GM23248 (cell line): ENCODE measurements at places on chromosomes 11 and 22.

DNA sequence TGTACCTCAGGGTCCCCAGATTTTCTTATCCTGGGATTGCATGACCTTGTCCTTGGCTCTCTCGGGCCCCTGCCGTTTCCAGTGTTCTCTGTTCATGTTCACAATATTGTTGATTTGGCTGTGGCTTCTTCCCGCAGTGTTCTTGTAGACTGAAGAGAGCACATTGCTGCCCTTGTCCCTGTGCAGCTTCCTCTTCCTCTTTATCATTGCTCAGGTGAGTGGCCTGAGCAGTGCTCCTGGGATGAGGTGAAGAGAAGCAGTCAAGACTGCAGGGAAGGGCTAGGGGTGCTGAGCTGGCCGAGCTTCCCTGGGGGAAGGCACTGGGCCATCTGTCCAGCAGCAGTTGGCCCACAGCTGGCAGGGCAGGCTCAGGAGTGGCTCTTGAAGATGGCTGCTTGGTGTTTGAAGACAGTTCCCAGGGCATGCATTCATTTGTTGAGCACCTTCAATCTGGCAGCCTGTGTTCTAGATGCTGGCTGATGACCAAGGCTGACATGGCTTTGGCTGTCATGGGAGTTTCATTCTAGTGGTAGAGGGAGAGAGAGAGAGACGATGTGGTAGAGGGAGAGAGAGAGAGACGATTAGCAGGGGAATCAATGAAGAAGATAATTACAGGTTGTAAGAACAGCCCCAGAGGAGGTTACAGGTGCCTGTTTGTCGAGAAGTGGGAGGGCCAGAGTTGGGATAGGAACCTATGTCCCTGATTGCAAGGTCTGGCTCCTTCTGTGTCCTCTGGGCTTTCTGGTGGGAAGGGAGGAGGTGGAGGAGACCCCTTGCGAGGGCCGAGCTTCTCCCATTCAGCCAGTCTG lies 17.4 kb downstream of the BMAL1 start:
- no peak overlapping the region for H3K27ac ChIP-seq
- H3K36me3 ChIP-seq: no peaks in the 10 kb centered on the region
- no peaks in the 10 kb centered on the region for H3K27me3 ChIP-seq

DNA sequence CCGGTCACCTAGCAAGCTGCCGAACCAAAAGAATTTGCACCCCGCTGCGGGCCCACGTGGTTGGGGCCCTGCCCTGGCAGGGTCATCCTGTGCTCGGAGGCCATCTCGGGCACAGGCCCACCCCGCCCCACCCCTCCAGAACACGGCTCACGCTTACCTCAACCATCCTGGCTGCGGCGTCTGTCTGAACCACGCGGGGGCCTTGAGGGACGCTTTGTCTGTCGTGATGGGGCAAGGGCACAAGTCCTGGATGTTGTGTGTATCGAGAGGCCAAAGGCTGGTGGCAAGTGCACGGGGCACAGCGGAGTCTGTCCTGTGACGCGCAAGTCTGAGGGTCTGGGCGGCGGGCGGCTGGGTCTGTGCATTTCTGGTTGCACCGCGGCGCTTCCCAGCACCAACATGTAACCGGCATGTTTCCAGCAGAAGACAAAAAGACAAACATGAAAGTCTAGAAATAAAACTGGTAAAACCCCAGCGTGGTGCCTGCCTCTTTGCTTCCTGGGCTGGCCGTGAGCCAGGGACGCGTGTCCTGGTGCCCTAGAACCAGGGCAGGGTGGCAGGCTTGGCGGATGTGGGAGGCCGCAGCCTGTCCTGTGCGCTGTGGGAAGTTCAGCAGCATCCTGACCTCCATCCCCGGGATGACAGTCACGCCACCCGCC lies 13.2 kb downstream of the CCND1 start:
- H3K36me3 ChIP-seq: peaks cover 50% of the 10 kb centered on the region
- H3K27ac ChIP-seq: peak overlapping the region; percentile 9
- no peaks in the 10 kb centered on the region for H3K27me3 ChIP-seq
- no peak overlapping the region for H3K4me3 ChIP-seq

DNA sequence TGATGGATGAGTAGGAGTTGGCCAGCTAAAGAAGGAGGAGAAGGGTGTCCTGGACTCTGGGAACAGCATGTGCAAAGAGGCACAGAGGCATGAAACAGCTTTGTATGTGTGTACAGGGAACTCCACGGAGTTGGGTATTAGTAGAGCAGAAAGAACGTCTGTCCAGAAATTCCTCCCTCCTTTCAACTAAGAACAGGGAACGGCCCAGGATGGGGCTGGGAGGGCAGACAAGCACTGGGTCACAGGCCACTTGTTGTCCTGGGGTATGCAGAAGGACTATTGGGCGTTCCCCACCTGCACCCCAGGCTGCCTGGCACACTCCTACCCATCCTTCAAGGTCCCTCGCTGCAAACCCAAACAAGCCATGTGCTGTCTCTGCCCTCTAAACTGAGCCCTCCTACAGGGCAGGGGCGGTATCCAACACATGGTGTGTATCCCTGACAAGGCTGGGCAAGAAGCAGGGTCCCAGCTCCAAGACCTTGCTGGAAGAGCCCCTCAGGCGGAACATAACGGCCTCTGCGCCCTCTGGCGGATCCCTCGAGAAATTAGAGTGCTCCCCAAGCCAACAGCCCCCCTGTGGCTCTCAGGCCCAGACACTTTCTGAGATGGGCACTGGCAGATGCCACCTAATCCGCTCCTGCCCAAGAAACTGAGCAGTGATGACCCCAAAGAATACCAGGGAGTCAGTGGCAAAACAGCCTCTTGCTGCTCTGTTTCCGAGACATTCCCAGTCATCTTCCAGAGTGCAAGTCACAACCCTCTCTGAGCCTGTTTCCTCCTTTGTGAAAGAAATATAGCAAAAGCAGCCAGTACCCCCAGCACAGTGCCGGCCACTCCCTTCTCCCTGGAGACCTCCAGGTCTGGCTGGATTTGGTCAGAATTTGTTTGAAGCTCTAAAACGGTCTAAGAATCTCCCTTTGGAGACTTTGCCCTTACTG lies 1.6 kb upstream of the ELFN2 start:
- no peak overlapping the region for H3K4me3 ChIP-seq
- no peaks in the 10 kb centered on the region for H3K36me3 ChIP-seq
- peak; percentile 64 for DNase-seq

DNA sequence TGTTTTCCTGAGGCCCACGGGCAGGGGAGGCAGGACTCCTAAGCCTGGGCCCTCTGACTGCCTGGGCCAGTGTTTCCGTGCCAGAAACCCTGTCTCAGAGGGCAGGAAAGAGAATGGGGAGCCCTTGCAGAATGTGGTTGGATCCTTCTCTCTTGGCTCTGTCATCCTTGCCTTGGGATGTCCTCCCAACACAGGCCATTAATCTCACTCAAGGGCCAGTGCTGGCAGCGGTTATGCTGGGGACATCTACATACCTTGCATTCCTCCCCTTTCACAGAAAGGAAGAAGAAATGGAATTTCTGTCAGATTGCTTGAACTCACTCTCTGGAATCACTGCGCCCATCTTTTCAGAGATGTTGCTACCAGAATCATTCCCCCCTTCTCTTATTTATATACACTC lies 296.9 kb downstream of the KIRREL3 start:
- no peak overlapping the region for H3K27ac ChIP-seq
- DNase-seq: peak; percentile 12
- H3K4me1 ChIP-seq: peaks cover 10% of the 10 kb centered on the region
- no peak overlapping the region for H3K4me3 ChIP-seq

- no peaks in the 10 kb centered on the region for H3K27me3 ChIP-seq
- peaks cover 35% of the 10 kb centered on the region for H3K4me1 ChIP-seq
- no peak overlapping the region for H3K4me3 ChIP-seq
- H3K36me3 ChIP-seq: no peaks in the 10 kb centered on the region
- H3K27ac ChIP-seq: peak overlapping the region; percentile 24; the same call in 1 of the 2 replicates
Measured at GRCh38 chr22:37302674-37303555, 20.6 kb downstream of the CYTH4 start.

GRCh38 chr11:126720539-126721235 lies 279.9 kb downstream of the KIRREL3 start:
- DNase-seq: peak; percentile 39
- H3K4me3 ChIP-seq: no peak overlapping the region
- H3K27me3 ChIP-seq: no peaks in the 10 kb centered on the region
- no peaks in the 10 kb centered on the region for H3K36me3 ChIP-seq

DNA sequence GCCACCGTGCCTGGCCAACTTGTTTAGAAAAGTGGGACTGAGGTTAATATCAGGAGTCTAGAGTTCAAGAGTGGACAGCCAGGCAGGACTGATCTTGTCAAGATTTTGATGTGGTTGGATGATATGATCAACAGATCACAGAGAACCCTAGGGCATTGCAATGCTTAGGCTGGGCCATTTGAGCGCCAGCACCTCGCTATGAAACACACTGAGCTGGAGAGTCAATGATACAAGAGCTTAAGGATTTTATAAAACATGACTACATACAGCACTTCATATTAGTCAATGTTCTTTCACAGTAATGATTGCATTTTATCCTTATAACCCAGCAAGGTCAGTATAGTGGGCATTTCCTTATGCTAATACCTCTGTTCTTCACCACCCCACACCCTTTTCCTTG lies 15.4 kb upstream of the PEX26 start:
- H3K27ac ChIP-seq: no peak overlapping the region
- H3K4me1 ChIP-seq: peaks cover 29% of the 10 kb centered on the region
- no peaks in the 10 kb centered on the region for H3K36me3 ChIP-seq
- H3K4me3 ChIP-seq: no peak overlapping the region

- no peaks in the 10 kb centered on the region for H3K4me1 ChIP-seq
- no peak overlapping the region for H3K4me3 ChIP-seq
Measured at GRCh38 chr11:83970061-83970671, 684.0 kb upstream of the CCDC90B start.

DNA sequence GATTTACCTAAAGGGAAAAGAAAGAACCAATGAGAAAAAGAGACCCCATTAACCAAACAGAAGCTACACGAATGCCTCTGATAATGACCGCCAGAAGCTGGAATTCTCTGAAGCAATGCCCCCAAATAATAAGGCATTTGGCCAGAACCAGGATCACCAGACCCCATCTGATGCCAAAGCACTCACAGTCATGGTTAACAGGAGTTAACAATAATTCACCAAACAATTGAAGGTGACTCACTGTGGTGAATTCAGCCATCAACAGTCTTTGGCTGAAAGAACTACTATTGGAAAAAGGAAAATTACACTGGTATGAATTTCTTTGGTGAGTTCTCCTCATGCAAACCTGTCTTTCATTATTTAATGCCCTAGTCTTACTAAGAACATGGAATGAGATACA lies 21.9 kb upstream of the NFRKB start:
- no peak overlapping the region for H3K27ac ChIP-seq
- no peak overlapping the region for H3K4me3 ChIP-seq
- no peaks in the 10 kb centered on the region for H3K4me1 ChIP-seq
- no peaks in the 10 kb centered on the region for H3K27me3 ChIP-seq
- peak; percentile 34 for DNase-seq

GRCh38 chr22:48346911-48347310 lies 1480.8 kb downstream of the BRD1 start:
- H3K36me3 ChIP-seq: no peaks in the 10 kb centered on the region
- DNase-seq: no peak

GRCh38 chr11:125084057-125084416 lies 20.9 kb downstream of the SLC37A2 start:
- H3K27ac ChIP-seq: no peak overlapping the region
- H3K27me3 ChIP-seq: no peaks in the 10 kb centered on the region
- no peak overlapping the region for H3K4me3 ChIP-seq
- peaks cover 13% of the 10 kb centered on the region for H3K4me1 ChIP-seq
- no peaks in the 10 kb centered on the region for H3K36me3 ChIP-seq

GRCh38 chr11:72719144-72719543 lies 33.1 kb downstream of the ARAP1 start:
- DNase-seq: peak; percentile 30
- no peaks in the 10 kb centered on the region for H3K27me3 ChIP-seq
- no peaks in the 10 kb centered on the region for H3K36me3 ChIP-seq

GRCh38 chr22:47361247-47361646 lies 598.8 kb downstream of the TBC1D22A start:
- no peaks in the 10 kb centered on the region for H3K4me1 ChIP-seq
- H3K36me3 ChIP-seq: no peaks in the 10 kb centered on the region
- no peak for DNase-seq
- H3K4me3 ChIP-seq: no peak overlapping the region
- no peak overlapping the region for H3K27ac ChIP-seq

- H3K4me3 ChIP-seq: peak overlapping the region; percentile 86
- H3K27ac ChIP-seq: peak overlapping the region; percentile 98
- peaks cover 21% of the 10 kb centered on the region for H3K4me1 ChIP-seq
- no peaks in the 10 kb centered on the region for H3K36me3 ChIP-seq
- H3K27me3 ChIP-seq: no peaks in the 10 kb centered on the region
Measured at GRCh38 chr11:101915791-101916291, 481 bp downstream of the ANGPTL5 start.

GRCh38 chr22:44807232-44807631 lies 54.9 kb downstream of the ARHGAP8 start:
- H3K27ac ChIP-seq: no peak overlapping the region
- H3K4me3 ChIP-seq: no peak overlapping the region
- H3K27me3 ChIP-seq: peaks cover 10% of the 10 kb centered on the region
- H3K4me1 ChIP-seq: no peaks in the 10 kb centered on the region
- no peaks in the 10 kb centered on the region for H3K36me3 ChIP-seq
- no peak for DNase-seq

GRCh38 chr11:46235777-46236688 lies 41.4 kb upstream of the CREB3L1 start:
- 0 out of 2 replicates have a peak overlapping the region, but pooled peaks have one; percentile 95 for H3K27ac ChIP-seq
- H3K4me1 ChIP-seq: peaks cover 26% of the 10 kb centered on the region
- no peak overlapping the region for H3K4me3 ChIP-seq
- peak; percentile 45 for DNase-seq
- H3K36me3 ChIP-seq: no peaks in the 10 kb centered on the region

DNA sequence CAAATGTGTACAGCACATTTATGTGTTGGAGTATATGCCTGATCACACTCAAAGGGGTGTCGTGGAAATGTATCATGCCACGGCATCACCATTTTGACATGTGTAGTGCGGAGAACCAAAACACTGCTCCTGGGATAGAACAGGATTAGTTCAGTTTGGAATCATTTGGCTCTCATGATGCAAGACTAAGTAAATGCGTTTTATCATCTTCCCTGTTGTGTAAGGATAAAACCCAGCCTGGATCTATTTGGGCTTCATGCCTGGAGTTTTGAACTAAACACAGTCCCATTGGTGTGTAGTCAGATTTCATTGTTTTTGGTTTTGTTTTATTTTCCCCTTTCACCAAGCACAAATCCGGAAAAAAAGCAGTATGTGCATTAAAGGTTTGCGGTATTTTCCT lies 574.3 kb downstream of the NTM start:
- H3K27me3 ChIP-seq: no peaks in the 10 kb centered on the region
- H3K4me3 ChIP-seq: no peak overlapping the region
- H3K36me3 ChIP-seq: no peaks in the 10 kb centered on the region
